Aorta (tissue), 5 donors: ENCODE measurements at places on chromosomes 7 and 10.

GRCh38 chr10:133024704-133025557, 62.8 kb upstream of the ADGRA1 start:
- no peaks in the 10 kb centered on the region for H3K36me3 ChIP-seq
- DNase-seq = no peak
- H3K27ac ChIP-seq = no peak overlapping the region
- H3K27me3 ChIP-seq = no peaks in the 10 kb centered on the region
- H3K4me3 ChIP-seq = no peak overlapping the region
- no peaks in the 10 kb centered on the region for H3K4me1 ChIP-seq

- H3K27me3 ChIP-seq = no peaks in the 10 kb centered on the region
- H3K27ac ChIP-seq = no peak overlapping the region
- DNase-seq = no peak
- H3K4me3 ChIP-seq = no peak overlapping the region
- H3K36me3 ChIP-seq = no peaks in the 10 kb centered on the region
These were observed 8.4 kb upstream of the PVRIG start for GRCh38 chr7:100211342-100211780.

DNA sequence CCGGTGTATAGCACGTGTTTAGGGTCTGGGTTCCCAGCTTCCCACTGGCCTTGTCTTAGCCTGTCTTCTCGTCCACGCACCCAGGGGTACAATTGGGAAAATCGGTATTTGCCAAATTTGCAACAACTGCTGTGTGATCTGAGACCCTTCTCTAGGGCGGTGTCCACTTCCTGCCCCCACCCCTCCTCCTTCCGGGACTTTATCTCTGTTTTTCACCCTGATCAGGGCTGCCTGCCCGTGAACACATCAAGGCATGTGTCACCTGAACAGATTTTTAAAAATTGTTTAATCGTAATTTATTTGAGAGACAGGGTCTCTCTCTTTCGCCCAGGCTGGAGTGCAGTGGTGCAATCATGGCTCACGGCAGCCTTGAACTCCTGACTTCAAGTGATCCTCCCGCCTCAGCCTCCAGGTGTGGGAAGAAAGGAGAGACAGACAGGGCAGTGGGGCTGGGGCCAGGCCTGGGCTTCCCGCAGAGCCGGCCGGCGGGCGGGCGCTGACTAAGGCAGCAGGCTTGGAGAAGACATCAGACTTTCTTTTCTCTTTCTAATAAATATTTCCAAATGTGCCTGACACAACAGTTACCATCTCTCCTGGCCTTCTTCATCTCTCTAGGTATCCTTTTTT, 27.5 kb downstream of the ELFN1 start:
- H3K27me3 ChIP-seq = no peaks in the 10 kb centered on the region
- H3K4me1 ChIP-seq = no peaks in the 10 kb centered on the region
- H3K4me3 ChIP-seq = no peak overlapping the region
- H3K27ac ChIP-seq = no peak overlapping the region
- no peaks in the 10 kb centered on the region for H3K36me3 ChIP-seq

DNA sequence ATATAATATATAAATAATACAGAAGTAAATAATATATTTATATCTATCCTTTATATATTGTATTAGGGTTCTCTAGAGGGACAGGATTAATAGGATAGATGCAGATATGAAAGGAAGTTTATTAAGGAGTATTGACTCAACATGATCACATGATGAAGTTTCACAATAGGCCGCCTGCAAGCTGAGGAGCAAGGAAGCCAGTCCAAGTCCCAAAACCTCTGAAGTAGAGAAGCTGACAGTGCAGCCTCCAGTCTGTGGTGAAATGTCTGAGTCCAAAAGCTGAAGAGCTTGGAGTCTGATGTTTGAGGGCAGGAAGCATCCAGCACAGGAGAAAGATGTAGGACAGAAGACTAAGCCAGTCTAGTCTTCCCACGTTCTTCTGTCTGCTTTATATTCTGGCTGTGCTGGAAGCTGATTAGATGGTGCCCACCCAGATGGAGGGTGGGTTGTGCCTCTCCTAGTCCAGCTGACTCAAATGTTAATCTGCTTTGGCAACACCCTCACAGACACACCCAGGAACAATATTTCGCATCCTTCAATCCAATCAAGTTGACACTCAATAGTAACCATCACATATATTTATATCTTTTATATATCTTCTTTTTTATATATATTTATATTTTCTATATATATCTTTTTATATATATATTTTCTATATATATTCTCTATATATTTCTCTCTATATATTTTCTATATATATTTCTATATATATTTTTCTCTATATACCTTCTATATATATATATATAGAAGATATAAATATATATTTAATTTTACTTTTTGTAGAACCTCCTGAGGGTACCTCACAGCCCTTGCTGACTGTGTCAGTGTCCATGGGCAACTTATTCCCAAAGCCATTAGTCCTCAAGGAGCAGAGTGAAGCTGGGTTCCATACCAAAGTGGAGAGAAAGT, 24.6 kb upstream of the AKR1B10 start:
- DNase-seq = peak; percentile 73
- no peak overlapping the region for H3K27ac ChIP-seq
- H3K27me3 ChIP-seq = no peaks in the 10 kb centered on the region
- H3K4me3 ChIP-seq = no peak overlapping the region

DNA sequence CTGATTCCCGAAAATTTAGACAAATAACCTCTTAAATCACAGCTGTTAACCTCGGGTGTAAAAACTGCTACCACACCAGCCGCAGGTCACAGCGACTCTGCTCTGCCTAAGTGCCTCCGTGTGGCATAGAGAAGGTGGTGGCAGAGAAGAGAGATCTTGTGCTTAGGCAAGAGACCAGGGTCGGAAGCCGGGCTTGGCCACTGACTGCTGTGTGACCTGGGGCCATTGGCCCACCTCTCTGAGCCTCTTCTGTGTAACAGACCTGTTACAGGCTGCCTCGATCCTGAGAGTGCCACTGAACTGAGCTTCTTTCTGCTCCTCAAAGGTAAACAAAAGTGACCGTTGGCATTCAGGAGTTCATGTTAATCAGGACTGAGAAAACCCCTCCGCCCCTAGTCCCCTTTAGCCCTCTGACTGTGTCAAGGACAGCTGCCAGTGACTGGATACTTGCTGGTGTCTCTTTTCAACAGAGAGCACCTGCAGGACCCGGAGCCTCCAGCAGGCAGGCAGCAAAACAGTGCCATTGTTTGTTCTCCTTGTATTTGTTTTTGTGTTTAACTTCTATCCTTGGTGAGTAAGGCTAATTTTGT, 36.5 kb downstream of the ZMIZ1 start:
- DNase-seq = no peak
- no peak overlapping the region for H3K27ac ChIP-seq
- no peaks in the 10 kb centered on the region for H3K36me3 ChIP-seq
- no peak overlapping the region for H3K4me3 ChIP-seq

DNA sequence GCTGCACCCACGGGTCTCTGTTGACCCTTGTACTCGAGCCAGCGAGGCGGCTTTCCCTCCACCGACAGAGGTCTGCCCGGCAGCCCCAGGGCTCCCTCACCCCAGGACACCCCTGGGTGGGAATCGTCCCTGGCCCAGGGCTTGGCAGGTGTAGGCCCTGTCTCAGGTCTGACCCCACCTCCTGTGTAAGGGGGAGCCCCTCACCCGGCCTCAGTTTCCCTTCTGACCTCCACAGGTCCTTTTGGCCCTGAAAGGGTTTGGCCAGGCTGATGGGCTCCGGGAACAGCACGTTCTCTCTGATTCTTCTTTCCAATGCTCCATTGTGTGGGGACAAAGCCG, 25.0 kb upstream of the ELFN1 start:
- H3K4me1 ChIP-seq = no peaks in the 10 kb centered on the region
- H3K27me3 ChIP-seq = no peaks in the 10 kb centered on the region
- DNase-seq = no peak
- H3K4me3 ChIP-seq = no peak overlapping the region
- H3K27ac ChIP-seq = no peak overlapping the region

DNA sequence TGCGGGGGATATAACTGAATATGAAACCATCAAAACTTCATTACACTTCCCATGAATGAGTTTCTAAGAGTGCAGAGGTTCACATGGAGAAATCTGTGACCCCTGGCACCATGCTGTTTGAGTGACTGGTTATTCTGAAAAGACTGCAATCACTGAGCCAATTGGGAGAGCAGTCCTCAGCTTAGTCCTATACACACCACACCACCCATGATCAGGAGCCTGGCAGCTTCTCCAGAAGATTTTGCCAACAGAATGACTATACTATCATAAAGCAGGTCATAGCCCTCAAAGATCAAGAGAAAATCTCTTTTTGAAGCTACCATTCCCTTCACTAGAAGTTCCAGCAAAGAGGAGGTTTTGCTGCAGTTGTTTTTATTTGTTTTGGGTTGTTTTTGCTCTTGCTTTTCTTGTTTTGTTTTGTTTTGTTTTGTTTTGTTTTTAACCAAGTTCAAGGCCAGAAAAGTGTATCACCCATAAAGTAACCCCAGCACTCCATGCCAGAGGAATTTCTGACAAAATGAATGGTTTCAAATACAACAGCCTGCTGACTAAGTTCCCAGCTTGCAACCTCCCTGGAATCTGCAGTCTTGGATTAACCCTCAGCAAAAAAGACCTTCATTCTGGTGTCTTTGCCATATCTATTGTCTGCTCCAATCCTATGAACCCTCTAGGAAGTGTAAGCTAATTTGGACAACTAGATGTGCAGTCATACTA, 19.7 kb upstream of the HGF start:
- no peaks in the 10 kb centered on the region for H3K36me3 ChIP-seq
- peaks cover 1% of the 10 kb centered on the region for H3K4me1 ChIP-seq
- H3K27me3 ChIP-seq = no peaks in the 10 kb centered on the region
- no peak overlapping the region for H3K4me3 ChIP-seq

GRCh38 chr7:93203496-93203895, 22.8 kb downstream of the HEPACAM2 start:
- DNase-seq = no peak
- no peak overlapping the region for H3K4me3 ChIP-seq
- no peaks in the 10 kb centered on the region for H3K27me3 ChIP-seq
- H3K4me1 ChIP-seq = no peaks in the 10 kb centered on the region

- H3K36me3 ChIP-seq = no peaks in the 10 kb centered on the region
- no peak for DNase-seq
These were observed 421.4 kb downstream of the SDK1 start for GRCh38 chr7:3722396-3722922.

- H3K4me3 ChIP-seq = no peak overlapping the region
- H3K27me3 ChIP-seq = no peaks in the 10 kb centered on the region
- no peak for DNase-seq
- no peak overlapping the region for H3K27ac ChIP-seq
These were observed 21.1 kb upstream of the HBP1 start for GRCh38 chr7:107147464-107148393.

DNA sequence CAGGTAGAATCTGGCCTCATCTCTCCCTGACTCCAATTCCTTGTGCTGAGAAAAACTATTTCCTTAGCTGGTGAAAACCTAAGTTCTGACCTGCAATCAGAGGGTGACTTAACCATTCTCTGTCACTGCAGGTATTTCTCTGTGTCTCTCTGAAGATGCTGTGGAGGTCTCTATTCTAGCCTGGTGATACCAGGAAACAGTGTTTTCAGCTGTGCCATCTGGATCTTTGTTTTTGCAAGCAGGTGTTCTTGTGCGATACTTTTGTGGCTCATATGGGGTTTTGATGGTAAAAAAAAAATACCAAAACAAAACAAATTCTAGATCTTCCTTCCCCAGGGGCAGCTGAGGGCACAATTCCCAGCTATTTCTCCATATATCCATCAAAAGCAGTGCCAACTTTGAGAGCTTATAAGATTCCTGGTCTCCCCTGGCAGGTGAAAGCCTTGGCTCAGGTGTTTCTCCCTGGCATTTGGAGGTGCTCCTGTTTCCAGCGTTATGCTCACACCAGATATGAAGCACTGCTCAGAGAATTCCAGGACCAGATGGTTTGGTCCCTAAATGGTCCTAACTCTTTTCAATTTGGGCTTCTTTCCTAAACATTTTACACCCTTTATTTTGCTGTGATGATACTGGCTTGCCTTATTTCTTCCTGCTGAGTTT, 9.9 kb upstream of the NPVF start:
- H3K27ac ChIP-seq = no peak overlapping the region
- no peak for DNase-seq
- no peak overlapping the region for H3K4me3 ChIP-seq
- no peaks in the 10 kb centered on the region for H3K27me3 ChIP-seq

GRCh38 chr7:22726907-22727713, at the start of gene IL6:
TSS of gene IL6 (plus strand) at chr7:22727200. CDS start at chr7:22727263, 63 bp downstream.
- no peak within 1 kb of the TSS for H3K27ac ChIP-seq
- H3K4me1 ChIP-seq = no peaks in the 10 kb centered on the region
- no peaks in the 10 kb centered on the region for H3K36me3 ChIP-seq
- H3K27me3 ChIP-seq = no peaks in the 10 kb centered on the region
- H3K4me3 ChIP-seq = no peak within 1 kb of the TSS
- peak; percentile 91 for DNase-seq

- H3K27ac ChIP-seq = no peak overlapping the region
- H3K27me3 ChIP-seq = no peaks in the 10 kb centered on the region
- no peak overlapping the region for H3K4me3 ChIP-seq
- no peaks in the 10 kb centered on the region for H3K4me1 ChIP-seq
- H3K36me3 ChIP-seq = no peaks in the 10 kb centered on the region
- DNase-seq = no peak
These were observed 498.1 kb downstream of the MAGI2 start for GRCh38 chr7:78955329-78955728.

DNA sequence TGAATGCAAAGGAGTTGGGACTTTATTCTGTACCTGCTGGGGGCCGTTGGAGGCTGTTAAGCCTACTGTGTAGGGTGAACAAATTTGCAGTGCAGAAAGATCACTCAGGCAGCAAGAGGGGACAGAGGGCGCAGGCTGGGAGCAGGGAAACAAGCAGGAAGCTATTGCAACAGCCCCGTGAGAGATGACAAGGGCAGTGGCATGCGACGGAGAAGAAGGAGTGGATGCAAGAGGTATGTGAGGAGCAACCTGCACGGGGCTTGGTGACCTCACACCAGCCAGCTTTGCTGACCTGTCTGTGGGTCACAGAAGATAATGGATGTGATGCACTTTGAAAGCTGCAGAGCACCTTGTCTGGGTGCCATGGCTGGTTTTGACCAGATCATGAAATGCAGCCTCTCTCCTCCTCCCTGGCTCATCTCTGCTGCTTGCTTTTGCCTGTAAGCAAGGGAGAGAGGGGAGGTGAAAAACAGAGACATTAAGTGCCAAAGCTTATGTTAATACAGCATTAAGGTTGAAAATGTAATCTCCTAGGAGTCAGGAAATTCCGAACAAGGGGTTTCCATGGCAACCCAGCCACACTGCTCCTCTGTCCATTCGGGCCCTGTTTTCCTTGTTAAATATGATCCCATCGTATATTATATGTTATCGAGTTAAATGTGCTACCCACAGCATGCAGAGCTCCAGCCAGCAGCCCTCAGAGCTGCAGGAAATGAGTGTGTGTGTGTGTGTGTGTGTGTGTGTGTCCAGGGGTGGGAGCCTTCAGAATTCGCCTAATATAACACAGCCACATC, 314.3 kb upstream of the ZMIZ1 start:
- H3K36me3 ChIP-seq = no peaks in the 10 kb centered on the region
- H3K27ac ChIP-seq = no peak overlapping the region
- H3K4me1 ChIP-seq = no peaks in the 10 kb centered on the region
- H3K4me3 ChIP-seq = no peak overlapping the region
- H3K27me3 ChIP-seq = no peaks in the 10 kb centered on the region

- H3K27me3 ChIP-seq = no peaks in the 10 kb centered on the region
- no peaks in the 10 kb centered on the region for H3K36me3 ChIP-seq
- DNase-seq = no peak
- H3K27ac ChIP-seq = no peak overlapping the region
- no peak overlapping the region for H3K4me3 ChIP-seq
These were observed 24.8 kb upstream of the PPP2R2D start for GRCh38 chr10:131876017-131876416.

GRCh38 chr10:70674560-70675495, 2.5 kb downstream of the ADAMTS14 start:
- no peaks in the 10 kb centered on the region for H3K36me3 ChIP-seq
- H3K27ac ChIP-seq = no peak overlapping the region
- H3K4me3 ChIP-seq = no peak overlapping the region
- H3K27me3 ChIP-seq = no peaks in the 10 kb centered on the region
- no peak for DNase-seq

GRCh38 chr7:132919771-132920170, 162.1 kb downstream of the CHCHD3 start:
- no peak overlapping the region for H3K27ac ChIP-seq
- no peaks in the 10 kb centered on the region for H3K36me3 ChIP-seq
- no peaks in the 10 kb centered on the region for H3K4me1 ChIP-seq
